ENCODE measurements at places on chromosomes 3 and 15. TPM values are rescaled to one million over a fixed set of nuclear protein-coding genes. Genes with fewer than 3 reads are reported as not detected.

The UCN2 gene
- total RNA-seq: not detected

The ATP8B4 gene
- 2.8 TPM for total RNA-seq

DNA sequence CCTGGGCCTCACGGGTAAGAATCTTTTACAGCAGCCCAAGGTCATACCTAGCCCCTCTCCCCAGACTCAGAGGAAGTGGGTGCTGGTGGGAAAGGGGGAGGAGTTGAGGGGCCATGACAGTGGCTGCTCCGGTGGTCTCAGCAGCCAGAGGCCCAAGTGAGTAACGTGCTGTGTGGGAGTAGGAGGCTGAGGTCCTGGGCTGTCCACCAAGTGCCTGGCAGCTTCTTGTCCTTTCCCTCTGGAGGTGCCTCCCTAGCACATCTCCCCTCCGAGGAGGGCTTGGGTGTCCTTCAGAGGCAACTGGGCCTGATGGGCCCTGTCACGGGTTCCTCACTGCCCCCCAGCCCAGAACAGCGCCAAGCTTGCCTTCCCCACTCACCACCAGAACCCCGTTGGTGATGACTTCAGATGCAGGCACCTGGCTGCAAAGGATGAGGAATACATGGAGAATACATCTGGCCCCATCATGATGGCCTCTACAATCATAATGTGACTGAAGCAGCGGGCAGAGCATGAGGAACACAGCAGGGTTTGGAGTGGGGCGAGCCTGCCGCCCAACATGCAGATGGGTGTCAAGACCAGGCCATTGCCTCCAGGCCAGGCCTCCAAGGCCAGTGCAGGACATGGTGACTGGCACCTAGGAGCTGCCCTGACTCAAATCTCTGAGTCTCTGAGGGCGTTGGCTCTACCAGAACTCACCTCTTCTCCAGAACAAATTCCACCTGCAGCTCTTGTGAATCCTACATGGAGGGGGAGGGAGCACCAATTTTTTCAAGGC is 3.3 kb downstream of the PLA2G4F start:
- no peaks in the 10 kb centered on the region for H3K36me3 ChIP-seq
- DNase-seq: no peak
- H3K4me1 ChIP-seq: no peaks in the 10 kb centered on the region
- no peak overlapping the region for H3K4me3 ChIP-seq
- no peak overlapping the region for H3K27ac ChIP-seq

DNA sequence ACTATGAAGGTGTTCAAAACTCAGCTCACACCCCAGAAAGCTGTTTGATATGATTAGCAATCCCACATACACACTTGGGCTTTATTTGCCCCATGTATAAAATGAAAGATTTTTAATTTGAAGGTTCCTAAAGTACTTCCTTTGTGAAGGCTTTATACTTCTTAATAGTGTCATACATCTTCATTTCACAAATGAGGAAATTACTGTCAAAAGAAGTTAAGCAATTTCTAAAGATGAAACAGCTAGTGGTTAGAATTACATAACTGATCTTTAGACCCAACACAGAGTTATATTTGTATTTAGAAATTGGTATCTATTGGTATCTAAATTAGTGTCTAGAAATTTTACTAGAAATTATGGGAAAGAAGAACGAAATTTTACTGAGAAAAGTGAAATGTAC is 7.1 kb downstream of the CD200R1 start:
- H3K4me1 ChIP-seq: peaks cover 2% of the 10 kb centered on the region
- DNase-seq: no peak
- H3K36me3 ChIP-seq: peaks cover 8% of the 10 kb centered on the region
- no peaks in the 10 kb centered on the region for H3K27me3 ChIP-seq
- H3K27ac ChIP-seq: no peak overlapping the region

DNA sequence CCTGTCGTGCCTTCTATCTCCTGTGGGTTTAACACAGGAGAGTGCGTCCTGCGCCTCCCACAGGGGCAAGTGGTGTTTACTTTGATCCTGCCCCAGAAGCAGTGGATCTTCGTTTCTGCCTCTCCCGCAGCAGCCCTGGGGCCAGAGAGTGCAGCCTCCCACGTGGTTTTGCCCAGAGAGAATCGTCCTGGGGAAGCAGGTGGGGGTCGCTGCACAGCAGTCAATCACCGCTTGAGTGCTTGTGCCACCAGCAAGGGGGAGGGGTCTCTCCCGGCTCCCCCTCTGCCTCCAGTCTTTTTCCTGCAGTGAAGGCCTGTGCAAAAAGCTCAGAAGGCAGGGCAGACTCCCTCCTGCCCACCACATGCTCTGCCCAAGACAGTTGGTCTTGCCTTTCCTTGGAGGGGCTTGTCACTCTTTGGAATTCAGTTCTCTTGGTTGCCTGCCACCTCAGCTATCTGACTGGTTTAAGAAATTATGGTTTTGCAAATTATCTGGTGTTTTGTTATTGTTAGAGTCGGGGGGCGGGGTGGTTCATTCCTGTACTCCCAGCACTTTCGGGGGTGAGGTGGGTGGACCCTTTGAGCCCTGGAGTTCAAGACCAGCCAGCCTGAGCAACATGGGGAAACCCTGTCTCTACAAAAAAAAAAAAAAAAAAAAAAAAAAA is 26.9 kb downstream of the STOML1 start:
- H3K36me3 ChIP-seq: no peaks in the 10 kb centered on the region
- peak overlapping the region; percentile 29 for H3K27ac ChIP-seq
- H3K27me3 ChIP-seq: no peaks in the 10 kb centered on the region
- DNase-seq: peak; percentile 27

DNA sequence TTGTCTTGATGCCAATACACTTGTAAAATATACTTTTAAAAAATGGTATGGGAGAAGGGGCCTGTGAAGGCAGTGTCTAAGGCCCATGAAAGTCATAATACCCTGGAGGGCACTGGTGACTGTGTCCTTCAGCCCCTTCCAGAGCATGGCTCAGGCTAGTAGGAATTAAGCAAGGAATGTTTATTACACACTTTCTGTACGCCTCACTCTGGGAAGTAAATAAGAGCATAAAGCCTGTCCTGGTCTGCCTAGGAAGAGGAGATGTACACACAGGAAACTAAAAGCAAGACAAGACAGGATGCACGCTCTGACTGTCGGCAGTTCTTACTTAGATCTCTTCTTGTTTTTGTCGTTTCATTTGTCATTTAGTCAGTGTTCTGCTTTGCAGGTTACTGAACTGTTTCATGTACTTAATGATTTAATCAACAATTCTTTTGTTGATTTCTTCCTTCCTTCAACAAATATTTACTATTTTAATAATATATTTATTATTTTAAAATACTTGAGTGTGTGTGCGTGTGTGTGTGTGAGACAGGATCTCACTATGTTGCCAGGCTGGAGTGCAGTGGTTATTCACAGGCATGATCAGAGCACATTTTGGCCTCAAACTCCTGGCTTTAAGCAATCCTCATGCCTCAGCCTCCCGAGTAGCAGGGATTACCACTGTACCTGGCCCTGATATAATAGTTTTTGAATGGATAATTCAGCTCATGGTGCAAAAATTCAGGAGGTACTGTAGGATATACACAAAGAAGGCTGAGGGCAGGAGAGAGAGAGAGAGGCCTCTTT is 9.0 kb upstream of the SMAD6 start:
- peak overlapping the region; percentile 58 for H3K27ac ChIP-seq
- peaks cover 22% of the 10 kb centered on the region for H3K4me1 ChIP-seq
- no peaks in the 10 kb centered on the region for H3K27me3 ChIP-seq
- DNase-seq: peak; percentile 30

GRCh38 chr15:95770196-95770595 is 560.3 kb upstream of the NR2F2 start:
- H3K4me1 ChIP-seq: no peaks in the 10 kb centered on the region
- no peak overlapping the region for H3K27ac ChIP-seq
- H3K36me3 ChIP-seq: no peaks in the 10 kb centered on the region
- no peaks in the 10 kb centered on the region for H3K27me3 ChIP-seq

- H3K36me3 ChIP-seq: no peaks in the 10 kb centered on the region
- no peak overlapping the region for H3K4me3 ChIP-seq
- H3K27ac ChIP-seq: no peak overlapping the region
- H3K4me1 ChIP-seq: no peaks in the 10 kb centered on the region
Measured at GRCh38 chr15:61184431-61184830, 44.7 kb downstream of the RORA start.
